ENCODE measurements at places on chromosomes 16 and 17.

DNA sequence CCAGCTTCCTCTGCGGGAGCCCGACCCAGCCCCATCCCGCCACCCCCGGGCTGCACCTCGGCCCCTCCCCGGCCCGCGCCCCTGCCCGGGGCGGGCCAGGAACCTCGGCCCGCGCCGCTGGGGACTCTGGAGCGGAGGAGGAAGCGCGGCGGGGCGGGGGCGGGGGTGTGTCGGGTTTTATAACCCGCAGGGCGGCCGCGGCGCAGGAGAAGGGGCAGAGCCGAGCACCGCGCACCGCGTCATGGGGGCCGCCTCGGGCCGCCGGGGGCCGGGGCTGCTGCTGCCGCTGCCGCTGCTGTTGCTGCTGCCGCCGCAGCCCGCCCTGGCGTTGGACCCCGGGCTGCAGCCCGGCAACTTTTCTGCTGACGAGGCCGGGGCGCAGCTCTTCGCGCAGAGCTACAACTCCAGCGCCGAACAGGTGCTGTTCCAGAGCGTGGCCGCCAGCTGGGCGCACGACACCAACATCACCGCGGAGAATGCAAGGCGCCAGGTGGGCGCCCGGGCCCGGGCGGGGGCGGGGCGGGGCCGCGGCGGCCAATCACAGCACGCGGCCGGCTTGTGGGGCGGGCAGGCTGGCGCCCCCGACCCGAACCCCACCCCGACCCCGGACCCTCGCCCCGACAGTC is at the start of gene ACE:
TSS of gene ACE (plus strand) at position 208 of the 626 bp plus-strand sequence. CDS start at position 242, 34 bp downstream.
- peak; percentile 70 for DNase-seq

- DNase-seq, result no peak
Measured at GRCh38 chr16:74455619-74456289, 34.5 kb upstream of the CLEC18B start.

- DNase-seq, result no peak
Measured at GRCh38 chr16:166375-167121, 770 bp downstream of the HBM start.

GRCh38 chr16:69611103-69611640 is 45.4 kb downstream of the NFAT5 start:
- DNase-seq, result no peak

DNA sequence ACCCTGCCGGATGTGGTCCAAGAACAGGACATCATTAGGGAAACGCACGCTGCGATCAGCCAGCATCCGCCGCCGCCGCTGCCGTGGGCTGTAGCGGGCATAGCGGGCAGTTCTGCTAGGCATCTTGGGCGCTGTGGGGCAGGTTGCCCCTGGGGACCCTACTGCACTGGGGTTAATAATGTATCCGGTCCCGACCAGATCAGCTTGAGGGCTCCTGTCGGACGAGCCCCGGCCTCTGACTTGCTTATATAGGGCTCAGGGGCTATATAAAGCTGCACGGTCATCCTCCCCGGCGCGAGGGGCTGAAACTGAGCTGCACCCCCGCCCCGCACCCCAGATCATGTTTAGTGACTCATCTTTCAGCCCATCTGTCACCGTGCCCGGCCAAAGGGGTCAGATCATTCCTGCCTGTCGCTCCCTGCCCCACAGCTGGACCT is at the start of gene PPP1R27:
TSS of gene PPP1R27 (minus strand) at position 220 of the 437 bp plus-strand sequence. CDS start at position 123, 97 bp downstream.
- no peak for DNase-seq

DNA sequence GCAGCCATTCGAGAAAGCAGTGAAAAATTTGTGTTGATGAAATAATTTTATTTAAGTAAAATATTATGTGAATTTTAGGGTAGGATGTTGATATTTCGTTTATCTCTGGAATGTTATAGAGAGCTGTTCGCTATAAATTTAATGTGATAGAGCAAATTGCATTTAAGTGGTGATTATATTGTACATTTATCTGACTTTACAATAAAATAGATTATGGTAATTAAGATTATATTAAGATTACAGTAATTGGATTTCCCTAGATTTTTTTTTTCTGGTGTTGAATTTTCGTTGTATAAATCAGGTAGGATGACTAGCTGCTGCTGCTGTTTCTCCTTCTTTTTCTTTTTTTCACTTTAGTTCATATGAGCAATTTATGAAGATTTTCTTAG is 71.0 kb downstream of the AATF start:
- no peak for DNase-seq
